ENCODE measurements at places on chromosomes 6 and 20.

- DNase-seq = no peak
Observed at GRCh38 chr6:19524366-19525186, 312.6 kb upstream of the ID4 start.

DNA sequence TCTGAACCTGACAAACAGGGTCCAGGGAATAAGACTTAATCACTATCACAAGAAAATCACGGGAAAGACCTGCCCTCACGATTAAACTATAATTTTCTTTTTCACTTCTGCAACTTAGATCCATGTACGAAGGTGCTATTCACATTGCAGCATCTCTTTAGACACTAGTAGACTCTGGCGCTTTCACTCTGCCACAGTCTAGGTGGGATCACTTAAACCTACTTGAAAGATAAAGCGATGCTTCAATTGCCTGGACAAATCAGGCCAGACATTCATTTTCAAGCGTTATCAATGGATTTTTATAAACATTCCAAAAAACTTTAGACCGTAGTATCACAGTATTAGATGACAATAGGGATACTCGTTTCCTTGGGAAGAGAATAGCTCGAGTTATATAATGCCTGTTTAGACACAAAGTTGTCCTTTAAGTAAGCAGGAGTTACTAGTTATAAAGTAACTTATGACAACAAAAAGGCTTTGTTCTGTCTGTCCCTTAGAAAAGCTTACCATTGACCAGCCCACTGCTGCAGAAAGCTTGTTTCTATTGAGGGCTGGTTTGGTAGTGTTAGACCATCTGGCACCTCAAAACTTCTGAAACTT, 367.3 kb downstream of the UTRN start:
- no peak for DNase-seq

- DNase-seq = no peak
Observed at GRCh38 chr6:52497652-52498408, 77.7 kb downstream of the EFHC1 start.

DNA sequence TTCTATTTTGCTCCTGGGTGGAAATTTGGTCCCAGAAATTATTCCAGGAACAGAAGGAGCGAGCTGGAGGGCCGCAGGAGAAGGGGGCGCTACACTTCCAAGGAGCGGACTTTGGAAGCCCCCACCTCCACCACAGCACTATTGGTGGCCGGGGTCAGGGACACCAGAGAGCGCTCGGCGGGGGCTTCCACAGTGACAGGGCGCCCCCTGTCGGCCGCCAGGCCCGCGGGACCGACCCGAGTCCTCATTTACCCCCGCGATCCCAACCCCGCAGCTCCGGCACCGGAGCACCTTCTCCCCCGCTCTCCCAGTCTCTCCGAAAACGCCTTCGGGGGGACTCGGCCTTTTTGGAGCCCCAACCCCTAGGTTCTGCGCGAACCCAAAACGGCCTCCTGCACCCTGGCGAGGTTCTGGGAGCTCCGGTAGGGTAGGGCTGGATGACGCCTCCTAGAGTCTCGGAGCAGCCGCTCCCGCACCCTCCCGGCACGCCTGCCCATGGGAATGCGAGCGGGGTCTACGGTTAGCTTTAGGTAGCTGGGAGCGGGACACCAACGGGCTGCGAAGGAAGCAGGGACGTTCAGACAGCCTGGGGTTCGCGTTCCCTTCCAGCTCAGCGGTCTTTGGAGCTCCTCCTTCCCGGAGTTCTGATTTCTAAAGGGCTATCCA, 2.4 kb upstream of the FOXA2 start:
- DNase-seq = no peak

DNA sequence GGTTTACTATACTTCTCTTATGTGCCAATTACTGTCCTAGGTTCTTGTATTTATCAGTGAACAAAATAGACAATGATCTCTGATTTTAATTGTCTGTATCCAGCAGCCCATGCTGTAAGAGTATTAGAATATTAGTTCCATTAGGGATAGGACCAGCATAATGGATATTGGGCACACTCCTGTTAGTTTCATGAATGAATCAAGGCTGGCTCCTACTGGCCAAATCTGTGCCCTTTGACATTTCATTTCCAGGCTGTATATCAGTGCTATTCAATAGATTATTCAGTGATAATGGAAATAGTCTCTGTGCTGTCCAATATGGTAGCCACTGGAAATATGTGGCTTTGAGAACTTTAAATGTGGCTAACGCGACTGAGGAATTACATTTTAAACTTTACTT, 1007.9 kb upstream of the FLRT3 start:
- no peak for DNase-seq

DNA sequence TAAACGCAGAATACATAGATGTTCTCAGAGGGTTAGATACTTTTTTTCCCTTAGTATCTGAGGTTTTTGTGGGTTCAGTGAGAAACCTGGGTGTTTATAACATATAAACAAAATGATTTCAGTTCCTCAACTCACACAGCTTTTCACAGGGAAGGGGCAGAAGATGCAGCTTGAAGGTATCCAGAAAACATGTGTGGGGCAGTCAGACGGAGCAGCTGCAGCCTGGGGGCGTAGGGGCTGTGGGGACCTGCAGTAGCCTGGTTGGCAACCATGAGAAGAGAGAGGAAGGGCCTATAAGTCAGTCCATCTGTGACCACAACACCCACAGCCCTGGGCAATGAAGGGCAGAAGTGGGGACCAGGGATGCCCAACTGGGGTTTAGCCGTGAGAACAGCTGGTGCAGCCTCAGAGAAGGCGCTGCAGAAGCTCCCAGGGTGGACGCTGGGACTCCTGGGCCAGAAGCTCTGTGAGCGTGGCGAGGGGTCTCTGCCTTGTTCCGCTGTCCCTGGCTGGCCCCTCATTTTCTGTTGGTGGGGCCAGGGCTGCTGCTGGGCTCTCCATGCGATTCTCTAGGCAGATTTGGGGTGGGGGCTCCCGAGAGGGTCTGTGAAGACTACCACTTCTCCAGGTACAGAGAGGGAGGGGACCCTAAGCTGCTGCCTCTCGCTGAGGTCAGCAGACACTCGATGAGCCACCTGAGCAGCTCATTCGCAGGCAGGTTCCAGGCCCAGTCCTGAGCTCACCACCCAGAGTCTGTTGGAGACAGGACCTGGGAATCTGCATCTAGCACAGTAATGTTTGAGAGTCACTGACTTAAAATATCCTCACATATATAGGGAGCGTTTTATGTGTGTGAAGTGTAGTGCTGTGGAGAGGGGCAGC, 181.2 kb downstream of the ZDHHC14 start:
- DNase-seq = no peak

- no peak for DNase-seq
Observed at GRCh38 chr6:73076211-73076954, 148.9 kb downstream of the KHDC1L start.

- DNase-seq = no peak
Observed at GRCh38 chr20:9488063-9488462, 26.3 kb upstream of the LAMP5 start.

GRCh38 chr6:2449572-2449940, 204.2 kb upstream of the GMDS start:
- DNase-seq = no peak

GRCh38 chr20:49925901-49926454, 10.2 kb upstream of the RNF114 start:
- DNase-seq = no peak

DNA sequence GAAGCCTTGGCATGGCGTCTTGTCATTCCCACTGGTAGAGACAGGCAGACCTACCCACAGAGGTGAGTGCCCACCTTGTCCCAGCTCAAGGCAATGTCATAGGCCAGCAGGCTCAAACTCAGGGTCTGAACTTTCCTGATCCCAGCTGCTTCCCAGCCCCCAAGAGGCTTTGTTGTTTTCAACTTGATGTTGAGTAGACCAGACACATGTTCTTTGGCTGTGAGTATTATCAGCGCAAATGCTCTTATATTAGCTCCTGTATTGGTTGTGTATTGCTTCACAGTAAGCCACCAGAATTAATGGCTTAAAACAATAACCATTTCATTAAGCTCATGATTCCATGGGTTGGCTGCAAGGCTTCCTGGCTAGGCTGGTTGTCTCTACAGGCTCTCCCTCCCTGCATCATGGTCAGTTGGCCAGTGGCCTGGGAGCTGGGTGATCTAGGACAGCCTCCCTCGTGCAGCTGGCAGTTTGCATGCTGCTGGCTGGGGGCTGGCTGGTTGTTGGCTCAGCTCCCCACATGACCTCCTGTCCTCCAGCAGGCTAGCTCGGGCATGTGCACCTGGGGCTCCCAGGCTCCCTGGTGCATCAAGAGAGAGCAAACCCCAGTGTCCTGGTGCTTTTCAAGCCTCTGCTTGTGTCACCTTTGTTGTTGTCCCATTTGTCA, 21.6 kb downstream of the TOX2 start:
- no peak for DNase-seq

DNA sequence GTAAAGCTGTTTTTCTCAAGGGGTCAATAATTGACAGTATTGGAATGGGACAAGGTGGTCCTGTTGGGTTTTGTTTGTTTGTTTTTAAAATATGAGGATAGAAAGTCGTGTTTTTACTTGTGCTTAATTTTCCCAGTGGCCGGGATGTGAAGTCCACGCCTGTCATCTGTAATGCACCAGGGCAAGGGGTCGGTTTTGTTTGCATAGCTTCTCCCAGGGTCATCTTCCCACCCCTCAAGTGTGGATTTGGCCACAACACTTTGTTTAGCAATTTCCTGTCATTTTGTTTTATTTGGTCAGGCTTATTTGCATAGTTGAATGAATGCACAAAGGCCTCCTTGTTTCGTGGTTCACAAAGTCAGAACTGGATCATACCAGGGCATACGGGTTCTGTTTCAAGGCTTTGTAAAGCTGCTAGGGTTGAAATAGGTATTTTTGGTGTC, 29.8 kb downstream of the SYNJ2 start:
- DNase-seq = no peak

DNA sequence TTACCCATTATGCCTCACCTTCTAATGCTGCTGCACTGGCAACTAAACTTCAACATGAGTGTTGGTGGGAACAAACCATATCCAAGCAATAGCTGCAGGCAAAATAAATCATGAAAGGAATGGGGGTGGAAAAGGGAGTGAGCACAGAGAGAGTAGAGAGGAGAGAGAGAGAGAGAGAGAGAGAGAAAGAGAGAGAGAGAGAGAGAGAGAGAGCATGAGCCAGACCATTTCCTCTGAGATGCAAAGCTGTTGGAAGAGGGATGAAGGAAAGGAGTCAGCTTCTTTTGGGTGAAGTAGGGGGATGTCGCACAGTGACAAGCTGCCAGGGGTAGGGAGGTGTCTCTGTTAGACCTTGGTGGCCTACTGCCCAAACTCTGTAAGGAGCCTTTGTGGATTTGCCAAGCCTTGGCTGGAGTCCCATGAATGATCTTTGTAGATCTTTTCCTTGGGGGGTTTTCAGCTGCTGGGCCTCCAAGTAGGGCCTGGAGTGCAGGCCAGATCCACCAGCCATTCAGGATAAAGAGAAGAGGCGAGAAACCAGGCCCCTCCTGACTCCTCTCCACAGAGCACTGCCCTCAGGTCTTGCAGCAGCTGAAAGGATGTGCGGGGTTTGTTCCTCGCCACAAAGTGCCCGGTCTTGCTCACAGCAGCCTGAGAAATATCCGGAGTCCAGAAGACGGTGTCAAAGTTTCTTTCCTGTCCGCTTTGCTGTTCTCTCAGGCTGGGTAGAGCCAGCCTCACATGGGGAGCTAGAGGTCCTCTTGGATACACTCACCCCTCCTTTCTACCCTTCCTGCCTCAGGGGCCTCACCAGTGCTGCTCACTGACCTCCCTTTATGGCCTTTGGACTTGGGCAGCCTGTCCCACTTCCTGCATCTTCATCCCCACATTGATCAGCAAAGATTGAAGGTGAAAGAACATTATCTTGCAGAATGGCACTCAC, 17.8 kb downstream of the BTBD3 start:
- DNase-seq = no peak

DNA sequence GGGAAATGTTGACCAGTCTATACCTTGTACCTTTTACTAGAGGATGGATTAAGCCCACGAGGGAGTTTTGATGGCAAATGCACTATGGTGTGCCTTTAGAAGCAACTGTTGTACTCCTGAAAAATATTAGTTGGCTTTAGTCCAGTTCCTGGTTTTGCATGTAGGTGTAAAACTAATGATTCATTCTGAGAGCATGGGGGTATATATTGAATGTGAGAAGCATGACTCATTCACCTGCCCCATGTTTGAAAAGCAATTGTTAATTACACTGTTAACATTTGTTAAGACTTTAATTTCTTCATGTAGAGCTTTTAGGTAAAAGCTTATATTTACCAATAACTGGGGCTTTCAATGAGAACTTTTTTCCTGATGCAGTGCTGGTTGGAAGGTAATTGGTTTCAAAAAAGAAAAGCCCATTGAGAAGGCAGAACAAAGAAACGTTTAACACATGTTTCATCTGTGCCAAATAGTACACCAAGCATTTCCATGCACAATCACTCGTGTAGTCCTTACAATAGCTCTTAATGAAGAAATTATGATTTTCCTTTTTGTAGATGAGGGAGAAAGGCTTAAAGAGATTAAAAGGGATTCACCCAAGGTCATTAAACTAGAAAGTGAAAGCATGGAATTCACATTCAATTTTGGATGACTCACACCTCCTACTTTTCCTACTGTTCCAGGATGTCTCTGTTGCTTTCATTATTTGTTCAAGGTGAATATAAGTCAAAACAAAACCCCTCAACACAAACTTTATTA, 134.1 kb downstream of the CCDC170 start:
- no peak for DNase-seq

DNA sequence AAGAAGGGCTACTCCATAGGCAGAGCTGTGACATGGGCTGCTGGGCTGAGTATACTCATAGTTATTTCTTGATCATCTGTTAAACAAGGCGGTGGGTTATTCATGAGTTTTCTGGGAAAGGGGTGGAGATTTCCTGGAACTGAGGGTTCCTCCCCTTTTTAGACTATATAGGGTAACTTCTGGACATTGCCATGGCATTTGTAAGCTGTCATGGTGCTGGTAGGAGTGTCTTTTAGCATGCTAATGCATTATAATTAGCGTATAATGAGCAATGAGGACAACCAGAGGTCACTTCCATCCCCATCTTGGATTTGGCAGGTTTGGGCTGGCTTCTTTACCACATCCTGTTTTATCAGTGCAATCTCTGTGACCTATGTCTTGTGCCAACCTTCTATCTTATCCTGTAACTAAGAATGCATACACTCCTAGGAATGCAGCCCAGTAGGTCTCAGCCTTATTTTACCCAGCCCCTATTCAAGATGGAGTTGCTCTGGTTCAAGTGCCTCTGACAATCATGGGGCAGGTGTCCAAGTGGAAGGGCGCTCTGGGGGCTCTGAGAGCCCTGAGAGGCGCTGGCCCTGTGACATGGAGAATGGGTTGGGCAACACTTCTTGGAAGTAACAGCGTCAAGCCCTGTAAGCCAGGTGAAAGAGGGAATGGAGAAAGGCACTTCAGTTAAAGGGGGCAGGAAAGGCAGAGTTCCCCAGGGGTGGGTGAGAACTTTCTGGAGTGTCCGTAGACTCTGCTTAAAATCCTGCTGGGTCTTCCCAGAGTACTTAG, 354.2 kb upstream of the SULF2 start:
- DNase-seq = no peak

DNA sequence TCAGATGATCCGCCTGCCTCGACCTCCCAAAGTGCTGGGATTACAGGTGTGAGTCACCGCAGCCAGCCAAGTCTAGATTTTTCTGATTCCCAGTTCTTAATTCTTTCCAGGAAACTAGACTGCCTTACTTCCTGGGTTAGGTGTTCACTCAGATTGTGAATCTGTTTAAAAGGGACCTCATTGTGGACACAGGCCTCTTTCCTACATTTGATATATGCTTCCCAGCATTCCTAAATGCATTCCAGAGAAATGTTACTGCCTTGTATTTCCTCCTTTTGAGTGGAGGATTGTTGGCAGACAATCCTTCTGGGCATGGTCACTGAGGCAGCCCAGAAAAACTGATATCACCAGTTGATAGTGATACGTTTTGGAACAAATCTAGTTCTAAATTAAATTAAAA, 15.7 kb downstream of the TMEM181 start:
- DNase-seq = no peak

Measured in activated naive CD4-positive, alpha-beta T cell (primary cell).